ENCODE measurements at places on chromosomes 5 and 9. TPM values are rescaled to one million over a fixed set of nuclear protein-coding genes. Genes with fewer than 3 reads are reported as not detected.

Gene FIBCD1
- 2.6 TPM for total RNA-seq

Gene TAF11L10
- not detected for total RNA-seq

Gene PKD2L2
- total RNA-seq: not detected

Gene RAB3C
- total RNA-seq: 4.8 TPM

Gene LCN9
- not detected for total RNA-seq

Gene ACER2
- total RNA-seq: 11.5 TPM

Gene GPR151
- total RNA-seq: not detected

Gene ISCA1
- 31.4 TPM for total RNA-seq

DNA sequence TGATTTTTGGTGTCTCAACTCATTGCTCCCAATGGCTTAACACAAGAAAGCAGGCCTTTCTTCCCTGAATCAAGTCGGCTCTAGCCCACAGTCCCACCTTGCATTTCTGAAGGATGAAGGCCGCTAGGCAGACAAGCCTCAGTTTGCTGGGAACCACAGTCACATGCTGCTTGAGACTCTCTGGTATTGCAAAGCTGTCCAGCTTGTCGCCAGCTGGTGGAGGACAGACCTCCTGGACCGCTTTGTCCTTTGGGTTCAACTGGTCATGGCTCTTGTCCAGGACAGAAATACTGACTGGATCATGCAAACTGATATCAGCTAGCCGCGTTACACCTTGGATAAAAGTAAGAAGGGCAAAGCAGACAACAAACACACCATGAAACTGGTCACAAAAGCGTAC lies 23.1 kb downstream of the DDX31 start:
- no peak for DNase-seq

DNA sequence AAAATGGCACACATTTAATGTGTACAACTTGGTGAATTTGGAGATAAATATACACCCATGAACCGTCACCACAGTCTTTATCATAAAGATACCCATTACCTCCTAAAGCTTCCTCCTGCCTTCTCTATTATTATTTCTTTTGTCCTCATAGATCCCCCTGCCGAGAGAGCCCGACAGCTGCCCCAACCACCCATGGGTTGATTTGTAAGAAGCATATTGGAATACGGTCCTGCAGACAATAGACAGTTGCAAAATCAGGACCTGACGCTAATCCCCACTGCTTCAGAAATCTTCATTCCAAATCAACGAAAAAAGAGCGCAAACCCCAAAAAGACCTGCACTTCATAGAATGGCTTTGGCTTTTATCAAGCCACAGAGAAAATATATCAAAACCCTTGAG lies 697.5 kb downstream of the SEMA5A start:
- no peak for DNase-seq

GRCh38 chr5:135724617-135725016 lies 109.8 kb upstream of the SLC25A48 start:
- DNase-seq: no peak

DNA sequence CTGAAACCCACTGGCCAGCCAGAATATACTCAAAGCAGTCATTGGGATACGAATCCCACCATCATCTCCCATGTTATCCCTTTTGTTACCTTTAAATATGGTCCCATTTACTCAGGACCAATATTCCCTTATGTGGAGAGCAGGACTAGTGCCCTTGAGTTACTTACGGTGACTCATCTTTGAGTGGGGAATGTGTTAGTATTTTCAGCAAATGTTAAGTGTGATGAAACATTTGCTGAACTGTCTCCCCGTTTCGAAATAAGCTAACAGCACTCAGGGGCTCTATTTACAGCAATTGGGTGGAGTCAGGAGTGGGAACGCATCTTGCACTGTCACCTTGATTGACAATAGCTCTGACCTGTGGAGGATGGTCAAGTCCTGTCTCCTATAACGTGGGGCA lies 67.4 kb downstream of the CTSL start:
- peak; percentile 5 for DNase-seq

DNA sequence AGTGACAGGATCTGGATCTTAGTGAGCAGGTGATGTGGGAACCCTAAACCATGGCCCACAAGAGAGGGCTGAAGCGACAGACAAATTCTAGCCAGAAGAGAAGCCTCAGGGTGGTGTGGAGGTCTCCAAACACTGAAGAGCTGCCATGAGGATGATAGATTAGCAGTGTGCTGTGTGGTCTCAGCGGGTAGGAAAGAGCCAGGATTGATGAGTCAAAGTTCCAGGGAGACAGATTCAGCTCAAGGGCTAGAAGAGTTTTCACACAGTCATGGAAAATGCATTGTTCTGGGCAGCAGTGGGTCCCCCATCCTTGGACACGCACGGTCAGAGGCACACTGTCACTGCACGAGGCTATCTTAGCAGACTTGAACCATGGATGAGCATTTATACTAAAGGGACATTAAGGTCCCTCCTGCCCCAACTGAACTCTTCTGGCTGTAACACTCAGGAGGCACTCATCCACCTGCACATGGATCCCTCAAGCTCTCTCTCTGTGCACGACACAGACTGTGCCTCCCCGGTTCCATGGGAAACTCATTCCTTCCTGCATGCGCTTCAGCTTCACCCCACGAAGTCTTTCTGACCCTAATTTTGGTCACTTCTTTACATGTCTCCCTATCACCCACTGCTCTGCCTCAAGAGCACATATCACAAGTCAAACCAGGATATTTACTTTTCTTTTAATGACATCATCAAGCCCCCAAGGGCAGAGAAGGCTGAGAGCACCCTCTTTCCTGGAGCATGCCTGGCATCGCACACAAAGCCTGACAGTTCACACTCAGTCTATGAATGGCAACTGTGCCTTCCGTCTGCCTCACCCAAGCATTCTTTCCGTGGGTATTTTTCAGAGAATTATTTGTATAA lies 84.8 kb downstream of the TLE1 start:
- DNase-seq: no peak

DNA sequence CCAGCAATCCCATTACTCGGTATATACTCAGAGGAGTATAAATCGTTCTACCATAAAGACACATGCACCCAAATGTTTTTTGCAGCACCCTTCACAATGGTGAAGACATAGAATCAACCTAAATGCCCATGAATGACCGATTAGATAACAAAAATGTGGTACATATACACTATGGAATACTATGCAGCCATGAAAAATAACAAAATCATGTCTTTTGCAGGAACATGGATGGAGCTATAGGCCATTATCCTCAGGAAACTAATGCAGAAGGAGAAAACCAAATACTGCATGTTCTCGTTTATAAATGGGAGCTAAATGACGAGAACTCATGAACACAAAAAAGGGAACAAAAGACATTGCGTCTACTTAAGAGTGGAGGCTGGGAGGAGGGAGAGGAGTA lies 114.5 kb downstream of the HTR4 start:
- DNase-seq: no peak

DNA sequence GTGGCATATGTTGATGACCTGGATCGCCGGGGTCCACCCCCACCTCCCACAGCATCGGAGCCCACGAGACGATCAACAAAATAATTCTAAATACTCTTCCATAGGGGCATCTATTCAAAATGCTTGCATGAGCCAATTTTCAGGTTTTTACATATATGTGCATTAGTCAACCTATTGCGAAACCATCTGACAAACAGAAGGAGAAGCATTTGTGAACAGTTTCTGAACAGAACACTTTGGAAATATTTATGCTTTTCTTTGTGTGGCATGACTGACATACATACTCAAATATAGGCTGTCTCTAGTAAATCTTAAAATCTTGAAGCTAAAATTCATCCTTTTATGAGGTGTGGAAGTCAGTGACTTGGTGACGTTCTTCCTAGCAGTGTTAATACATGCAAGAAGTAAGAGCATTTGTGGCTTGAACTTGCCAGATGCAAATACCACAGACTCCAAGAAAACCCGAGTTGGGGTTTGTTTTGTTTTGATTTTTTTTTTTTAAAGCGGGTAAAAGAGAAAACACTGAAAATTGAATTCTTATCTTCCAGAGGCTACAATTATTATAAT lies 5.3 kb downstream of the GPR151 start:
- DNase-seq: no peak

DNA sequence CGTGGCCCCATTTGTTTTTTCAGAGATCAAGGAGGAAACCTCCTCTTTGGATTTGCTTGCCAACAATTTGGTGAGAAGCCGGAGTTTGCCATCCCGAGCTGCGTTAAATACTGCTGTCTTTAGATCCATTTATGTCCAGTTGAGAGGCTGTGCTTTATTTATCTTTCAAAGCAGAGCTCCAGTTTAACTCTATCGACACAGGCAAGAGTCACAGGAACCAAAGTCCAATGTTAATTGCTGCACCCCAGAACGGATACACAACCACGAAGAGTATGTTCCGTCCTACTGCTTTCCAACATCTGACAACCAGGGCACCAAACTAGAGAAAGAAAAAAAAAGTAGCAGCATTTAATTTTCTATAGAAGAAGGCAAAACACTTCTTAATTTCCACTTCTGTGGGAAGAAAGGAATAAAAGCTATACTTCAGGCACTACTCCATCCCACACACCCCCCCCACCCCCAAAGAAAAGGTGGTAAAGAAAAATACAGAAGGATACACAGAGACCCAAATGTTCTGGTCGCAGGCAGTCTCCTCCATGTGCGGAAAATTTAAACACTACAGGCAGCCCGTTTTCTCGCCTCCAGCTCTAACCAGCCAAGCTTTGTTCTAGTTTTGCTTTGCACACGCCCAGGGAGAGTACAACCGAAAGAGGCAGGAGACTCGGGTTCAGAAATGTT lies 1.1 kb downstream of the FEM1C start:
- DNase-seq: no peak

- no peak for DNase-seq
Observed at GRCh38 chr5:5242056-5242455, 101.9 kb downstream of the ADAMTS16 start.

GRCh38 chr5:137191179-137191578 lies 307.9 kb downstream of the SPOCK1 start:
- no peak for DNase-seq

DNA sequence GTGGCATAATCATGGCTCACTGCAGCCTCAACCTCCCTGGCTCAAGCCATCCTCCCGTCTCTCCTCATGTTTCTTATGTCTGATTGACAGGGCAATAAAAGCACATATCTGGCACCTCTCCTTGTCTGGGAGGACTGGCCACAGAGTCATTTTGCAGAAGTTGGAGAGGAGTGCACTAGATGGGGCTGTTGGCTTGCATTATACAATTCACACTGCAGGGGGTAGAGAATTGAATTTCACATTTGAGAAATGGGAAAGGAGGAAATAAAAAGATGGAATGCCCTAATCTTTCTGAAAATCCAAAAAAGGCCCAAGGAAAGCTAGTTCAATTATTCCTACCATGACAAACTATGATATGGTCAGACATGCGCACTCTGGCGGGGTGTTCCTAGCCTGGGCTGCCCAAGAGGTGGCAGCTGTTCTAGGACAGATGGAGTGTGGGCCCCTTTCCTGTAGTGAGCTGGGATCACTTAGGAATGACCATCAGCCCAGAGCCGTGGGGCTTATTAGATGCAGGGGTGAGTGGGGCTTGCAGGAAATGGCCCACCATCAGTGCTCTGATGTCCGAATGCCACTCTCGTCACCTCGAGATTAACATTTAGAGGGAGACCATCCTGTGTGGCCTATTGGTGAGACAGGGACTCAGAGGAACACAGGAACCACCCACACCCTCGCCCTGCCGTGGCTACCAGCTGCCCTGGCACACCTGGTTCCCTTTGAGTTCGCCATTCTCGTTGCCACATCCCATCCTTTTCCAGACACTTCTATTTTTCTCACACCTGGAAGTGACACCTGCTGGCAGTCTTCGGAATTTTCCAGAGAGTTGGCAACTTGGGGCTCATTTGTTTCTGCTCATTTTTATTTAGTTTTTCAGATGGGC lies 21.8 kb upstream of the ANKRD18A start:
- DNase-seq: peak; percentile 68

- DNase-seq: peak; percentile 6
Observed at GRCh38 chr5:143573568-143574170, 170.2 kb upstream of the NR3C1 start.

GRCh38 chr9:32671333-32671732 lies 35.9 kb upstream of the TAF1L start:
- DNase-seq: no peak

DNA sequence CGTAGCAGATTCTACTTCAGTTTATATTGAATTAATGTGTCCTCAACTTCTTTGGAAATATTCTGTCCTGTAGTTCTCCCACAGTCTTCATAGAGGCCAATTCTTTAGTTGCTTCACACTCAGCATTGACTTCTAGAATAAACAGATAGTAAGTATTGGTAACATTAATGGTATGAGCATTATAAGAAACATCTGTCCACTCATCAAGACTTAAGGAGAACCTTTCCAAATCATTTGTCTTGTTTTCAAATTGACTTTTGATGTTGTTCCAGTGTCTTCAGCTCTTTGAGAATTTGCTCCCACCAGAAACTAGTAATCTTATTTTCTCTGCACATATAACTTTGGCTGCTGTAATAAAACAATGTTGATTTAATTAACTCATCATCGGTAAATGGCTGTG lies 18.3 kb downstream of the RANBP17 start:
- DNase-seq: no peak

- DNase-seq: peak; percentile 75
Observed at GRCh38 chr5:135034236-135034962, 371 bp upstream of the PITX1 start.

DNA sequence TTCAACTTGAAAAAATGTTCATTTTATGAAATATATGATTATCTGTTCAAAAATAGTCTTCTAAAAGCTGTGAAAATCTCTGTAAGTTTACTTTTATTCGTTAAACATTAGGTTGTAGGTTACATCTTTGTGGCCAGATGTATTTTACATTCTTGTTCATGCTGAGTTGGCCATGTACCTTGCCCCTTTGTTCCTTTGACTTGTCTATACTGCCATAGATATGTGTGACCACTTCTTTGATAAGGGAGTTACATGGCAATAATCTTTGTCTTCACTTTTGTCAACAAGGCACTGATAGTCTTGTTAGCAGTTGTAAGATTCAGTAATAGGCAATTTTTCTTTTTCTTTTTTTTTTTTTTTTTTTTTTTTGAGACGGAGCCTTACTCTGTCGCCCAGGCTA lies 15.9 kb downstream of the SEC24A start:
- no peak for DNase-seq

DNA sequence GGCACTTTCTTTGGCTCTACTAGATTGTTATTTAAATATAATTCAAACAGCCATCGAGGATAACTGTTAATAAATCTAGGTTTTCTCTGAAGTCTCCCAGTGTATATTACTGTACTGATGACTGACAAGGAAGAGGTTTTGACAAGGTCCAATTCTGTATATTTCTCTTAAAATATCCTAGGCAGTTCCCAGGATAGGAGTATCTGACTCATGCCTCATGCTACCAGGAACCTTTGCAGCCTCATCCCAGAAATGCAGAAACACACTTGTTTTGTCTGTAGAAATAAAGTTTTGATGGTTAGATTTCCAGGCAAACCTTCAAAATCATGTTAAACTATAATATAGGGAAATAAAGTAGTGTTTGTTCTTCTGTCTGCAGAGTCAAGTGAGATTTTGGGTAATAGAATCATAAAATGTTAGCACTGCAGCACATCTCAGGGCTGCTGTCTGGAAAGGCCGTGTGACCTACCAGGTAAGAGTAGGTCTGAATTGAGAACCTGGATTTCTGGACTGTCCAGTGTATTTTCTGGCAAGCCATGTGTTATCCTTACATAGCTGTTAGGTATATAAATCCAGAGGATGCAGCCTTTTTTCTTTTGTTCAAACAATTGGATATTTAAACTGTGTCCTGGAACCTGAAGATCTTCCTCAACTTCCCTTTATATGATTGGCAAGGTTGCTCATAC lies 8.3 kb downstream of the UBE2D2 start:
- no peak for DNase-seq

GRCh38 chr9:129460323-129461261 lies 160.3 kb downstream of the C9orf50 start:
- DNase-seq: peak; percentile 94

Measured in mucosa of descending colon (tissue), 3 donors.